ENCODE measurements at places on chromosomes 6 and 20. TPM values are rescaled to one million over a fixed set of nuclear protein-coding genes. Genes with fewer than 3 reads are reported as not detected.

The CFB gene
- total RNA-seq, result 1.1 TPM

The COL12A1 gene
- not detected for total RNA-seq

The TRIM31 gene
- not detected for total RNA-seq

The CDKAL1 gene
- 29.8 TPM for total RNA-seq

- H3K36me3 ChIP-seq, result no peaks in the 10 kb centered on the region
- no peak overlapping the region for H3K27ac ChIP-seq
- DNase-seq, result no peak
Observed at GRCh38 chr6:111361648-111362047, 121.4 kb downstream of the REV3L start.

DNA sequence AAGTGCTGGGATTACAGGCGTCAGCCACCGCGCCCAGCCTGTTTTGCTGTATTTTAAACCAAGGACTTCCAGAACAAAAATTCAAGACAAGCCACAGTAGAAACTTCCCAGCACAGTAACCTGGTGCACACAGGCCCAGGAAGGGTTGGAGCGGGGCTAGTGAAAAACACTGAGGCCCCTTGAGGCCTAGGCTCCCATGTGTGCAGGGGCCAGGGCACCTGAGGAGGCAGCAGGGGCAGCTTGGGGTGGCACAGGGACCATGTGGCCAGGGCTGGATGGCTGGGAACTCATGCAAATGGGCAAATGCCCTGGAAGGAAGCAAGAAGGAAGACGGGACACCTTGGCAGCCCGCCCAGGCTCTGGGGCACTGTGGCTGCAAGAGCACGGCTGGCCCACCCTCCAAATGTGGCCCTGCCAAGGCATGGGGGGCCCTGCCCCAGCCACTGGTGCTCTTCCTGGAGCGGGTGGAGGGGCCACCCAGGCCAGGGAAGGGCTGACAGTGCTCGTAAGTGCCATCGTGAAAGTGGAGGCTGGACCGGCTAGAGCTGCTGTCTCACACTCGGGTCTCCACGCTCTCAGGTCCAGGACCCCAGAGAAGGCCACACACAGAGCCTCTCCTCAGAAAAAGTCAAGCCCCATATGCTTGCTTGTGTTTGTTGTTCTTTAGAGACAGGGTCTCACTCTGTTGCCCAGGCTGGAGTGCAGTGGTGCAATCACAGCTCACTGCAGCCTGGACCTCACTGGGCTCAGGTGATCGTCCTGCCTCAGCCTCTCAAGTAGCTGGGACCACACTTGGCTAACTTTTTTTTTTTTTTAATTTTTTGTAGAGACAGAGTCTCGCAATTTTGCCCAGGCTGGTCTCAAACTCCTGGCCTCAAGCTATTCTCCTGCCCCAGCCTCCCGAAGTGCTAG is 10.3 kb downstream of the SLC2A4RG start:
- DNase-seq, result no peak
- no peaks in the 10 kb centered on the region for H3K27me3 ChIP-seq
- peaks cover 10% of the 10 kb centered on the region for H3K4me1 ChIP-seq
- H3K4me3 ChIP-seq, result no peak overlapping the region
- no peaks in the 10 kb centered on the region for H3K36me3 ChIP-seq

DNA sequence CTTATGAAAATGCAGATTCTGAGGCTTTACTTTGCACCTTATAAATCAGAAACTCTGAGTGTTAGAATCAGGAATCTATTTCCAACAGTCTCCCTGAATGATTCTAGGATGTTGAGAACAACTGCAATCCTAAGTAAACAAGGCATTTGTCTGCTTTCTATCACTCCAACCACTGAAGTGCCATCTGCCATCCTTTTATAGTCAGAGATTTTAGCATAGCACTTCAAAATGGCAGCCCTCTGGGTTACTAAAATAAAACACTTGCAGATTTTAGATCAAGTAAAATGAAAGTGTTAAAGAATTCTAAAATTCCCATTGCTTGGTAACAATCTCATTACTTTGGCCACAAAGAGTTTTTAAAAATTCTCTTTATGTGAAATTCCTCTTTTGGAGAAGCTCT is 258.9 kb downstream of the CD109 start:
- H3K4me1 ChIP-seq, result no peaks in the 10 kb centered on the region
- H3K27me3 ChIP-seq, result no peaks in the 10 kb centered on the region
- H3K36me3 ChIP-seq, result no peaks in the 10 kb centered on the region
- DNase-seq, result no peak

- H3K36me3 ChIP-seq, result no peaks in the 10 kb centered on the region
- H3K4me1 ChIP-seq, result no peaks in the 10 kb centered on the region
- no peaks in the 10 kb centered on the region for H3K27me3 ChIP-seq
- no peak overlapping the region for H3K4me3 ChIP-seq
- no peak for DNase-seq
Observed at GRCh38 chr6:124775121-124775520, 187.1 kb upstream of the RNF217 start.

DNA sequence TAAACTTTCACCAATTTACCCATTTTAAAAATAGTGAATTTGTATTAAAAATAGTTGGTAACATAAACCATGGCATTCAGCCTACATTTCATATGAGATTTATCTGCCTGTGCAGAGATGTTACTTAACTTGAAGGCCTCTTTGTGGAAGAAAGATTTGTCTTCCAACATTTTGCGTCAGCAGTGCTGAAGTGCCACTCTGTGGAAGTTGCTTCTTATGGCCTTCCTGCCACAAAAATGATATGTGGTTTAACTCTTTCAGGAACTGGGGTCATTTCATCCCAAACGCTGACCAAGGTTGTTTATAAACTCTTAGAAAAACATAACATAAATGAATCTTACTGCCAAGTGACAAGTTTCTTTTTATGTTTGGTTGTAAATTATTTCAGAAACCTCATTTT is 246.8 kb downstream of the ARID1B start:
- H3K27me3 ChIP-seq, result no peaks in the 10 kb centered on the region
- DNase-seq, result no peak
- peaks cover 50% of the 10 kb centered on the region for H3K4me1 ChIP-seq
- no peak overlapping the region for H3K27ac ChIP-seq
- H3K4me3 ChIP-seq, result no peak overlapping the region

GRCh38 chr6:170030821-170031471 is 259.9 kb downstream of the DLL1 start:
- no peak overlapping the region for H3K27ac ChIP-seq
- no peaks in the 10 kb centered on the region for H3K27me3 ChIP-seq
- H3K4me1 ChIP-seq, result no peaks in the 10 kb centered on the region
- no peak overlapping the region for H3K4me3 ChIP-seq
